ENCODE measurements at places on chromosomes 6 and 20.

GRCh38 chr6:31216208-31216898, 45.9 kb upstream of the POU5F1 start:
- no peak for DNase-seq

DNA sequence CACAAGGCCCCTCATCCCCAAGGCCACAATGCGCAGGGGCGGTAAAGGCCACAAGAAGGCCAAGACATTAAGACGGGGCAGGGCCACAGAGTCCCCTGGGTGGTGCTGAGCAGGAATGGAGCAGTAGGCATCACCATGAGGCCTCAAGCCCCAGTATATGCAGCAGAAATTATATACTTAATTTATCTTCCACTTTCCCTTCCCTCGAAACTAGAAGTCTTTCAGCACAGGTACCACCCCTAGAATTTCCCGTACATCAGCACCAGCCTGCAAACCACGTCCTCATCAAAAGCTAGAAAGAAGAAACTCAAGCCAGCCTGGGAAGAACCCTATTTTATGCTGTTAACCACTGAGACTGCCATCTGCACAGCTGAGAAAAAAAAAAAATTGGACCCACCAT, 89.4 kb downstream of the PLG start:
- DNase-seq, result no peak

DNA sequence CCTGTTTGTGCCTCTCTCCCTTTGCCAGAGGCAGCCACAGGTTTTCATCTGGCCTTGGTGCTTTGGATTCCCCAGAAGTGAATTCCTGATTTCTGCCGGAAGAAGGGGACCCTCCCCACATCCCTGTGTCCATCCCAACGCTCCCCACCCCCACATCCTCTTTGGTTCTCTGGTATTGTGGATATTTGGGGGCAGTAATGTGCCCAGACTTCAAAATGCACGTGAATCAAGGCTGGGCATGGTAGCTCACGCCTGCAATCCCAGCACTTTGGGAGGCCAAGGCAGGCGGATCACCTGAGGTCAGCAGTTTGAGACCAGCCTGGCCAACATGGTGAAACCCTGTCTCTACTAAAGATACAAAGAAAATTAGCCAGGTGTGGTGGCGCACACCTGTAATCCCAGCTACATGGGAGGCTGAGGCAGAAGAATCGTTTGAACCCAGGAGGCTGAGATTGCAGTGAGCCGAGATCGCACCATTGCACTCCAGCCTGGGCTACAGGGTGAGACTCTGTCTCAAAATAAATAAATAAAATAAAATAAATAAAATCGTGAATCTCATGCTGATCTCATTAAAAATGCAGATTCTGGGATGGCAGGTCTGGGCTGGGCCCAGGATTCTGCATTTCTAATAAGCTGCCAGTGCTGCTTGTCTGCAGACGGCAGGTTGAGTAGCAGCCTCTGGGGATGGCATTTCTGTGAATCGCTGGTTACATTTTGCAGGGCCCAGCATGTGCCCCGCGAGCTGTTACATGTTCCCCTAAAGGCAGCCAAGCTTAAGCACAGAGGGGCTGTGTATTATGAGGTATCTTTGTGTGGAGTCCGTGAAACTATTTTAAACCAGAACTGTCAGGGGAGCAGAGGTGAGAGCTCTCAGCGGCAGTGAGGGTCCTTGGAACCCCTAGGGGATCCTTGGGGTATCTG, 49.0 kb downstream of the SYNJ2 start:
- DNase-seq, result no peak

DNA sequence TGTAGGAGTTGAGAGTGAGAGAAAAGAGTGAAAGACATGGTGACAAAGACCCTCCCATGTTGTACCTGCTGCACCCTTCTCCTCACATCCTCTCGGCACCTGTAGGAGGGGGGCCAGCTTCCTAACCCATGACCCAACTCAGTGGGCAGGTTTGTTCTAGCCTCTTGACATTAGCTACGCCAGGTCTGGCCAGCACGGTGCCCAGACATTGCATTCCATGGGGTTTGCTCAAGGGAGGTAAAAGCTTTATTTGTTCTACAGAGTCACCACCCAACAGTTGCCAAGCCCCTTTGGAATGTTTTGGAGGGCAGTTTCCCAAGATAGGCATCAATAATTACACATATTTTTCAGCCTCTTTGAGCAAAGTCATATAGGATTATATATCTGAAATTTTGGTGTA, 22.7 kb upstream of the TGM6 start:
- no peak for DNase-seq

DNA sequence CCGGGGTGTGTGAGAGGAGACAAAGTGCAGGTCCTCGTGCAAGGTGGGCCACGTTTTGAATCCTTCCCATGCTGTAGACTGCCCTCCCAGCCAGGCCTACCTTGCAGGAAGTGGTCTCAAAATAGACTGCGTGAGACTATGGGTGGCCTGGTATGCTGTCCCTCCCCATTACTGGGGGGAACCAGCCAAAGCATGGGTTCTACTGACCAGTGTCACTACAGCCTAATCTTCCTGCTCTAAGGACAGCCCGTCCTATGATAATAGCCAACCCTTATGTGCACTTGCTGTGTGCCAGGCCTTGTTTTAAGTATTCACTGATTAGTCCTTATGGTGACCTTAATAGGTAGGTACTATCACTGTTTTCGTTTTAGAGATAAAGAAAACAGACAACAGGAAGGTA, 38.0 kb downstream of the FOXP4 start:
- DNase-seq, result no peak

GRCh38 chr20:48668451-48668946, 159.3 kb downstream of the PREX1 start:
- no peak for DNase-seq

- DNase-seq, result no peak
Measured at GRCh38 chr20:24701668-24702067, 232.2 kb downstream of the SYNDIG1 start.

DNA sequence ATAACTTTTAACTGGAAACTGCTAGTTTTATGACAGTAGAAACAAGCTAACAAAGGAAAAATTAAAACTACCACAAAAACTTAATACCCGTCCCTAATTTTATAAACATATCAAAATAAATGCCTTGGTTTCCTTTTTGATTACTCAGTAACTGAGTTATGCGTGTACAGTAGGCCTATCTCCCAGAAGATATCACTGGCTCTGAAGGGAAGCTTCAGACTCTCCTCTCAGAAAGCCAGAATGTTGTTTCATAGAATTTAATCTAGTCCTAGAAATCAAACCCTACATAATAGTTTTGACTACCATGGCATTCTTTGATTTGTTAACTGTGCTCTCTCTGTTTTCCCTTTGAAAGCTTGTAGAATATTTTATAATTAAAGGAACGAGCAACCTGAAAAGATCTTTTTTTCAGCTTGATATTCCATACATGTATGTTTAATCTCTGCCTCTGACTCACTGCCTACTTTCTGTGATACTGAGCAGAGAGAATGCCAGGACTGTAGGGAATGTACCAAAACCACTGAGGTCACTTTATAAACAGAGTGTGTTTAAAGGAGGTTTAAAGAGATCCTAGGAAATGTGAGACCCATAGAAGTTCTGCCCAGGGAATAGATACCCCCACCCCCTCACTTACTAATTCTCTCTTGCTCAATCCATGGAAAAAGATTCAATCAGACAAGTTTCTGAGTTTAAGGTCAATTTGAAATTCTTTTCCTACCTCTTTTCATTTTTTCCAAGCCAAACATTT, 311.5 kb downstream of the HDGFL1 start:
- no peak for DNase-seq

DNA sequence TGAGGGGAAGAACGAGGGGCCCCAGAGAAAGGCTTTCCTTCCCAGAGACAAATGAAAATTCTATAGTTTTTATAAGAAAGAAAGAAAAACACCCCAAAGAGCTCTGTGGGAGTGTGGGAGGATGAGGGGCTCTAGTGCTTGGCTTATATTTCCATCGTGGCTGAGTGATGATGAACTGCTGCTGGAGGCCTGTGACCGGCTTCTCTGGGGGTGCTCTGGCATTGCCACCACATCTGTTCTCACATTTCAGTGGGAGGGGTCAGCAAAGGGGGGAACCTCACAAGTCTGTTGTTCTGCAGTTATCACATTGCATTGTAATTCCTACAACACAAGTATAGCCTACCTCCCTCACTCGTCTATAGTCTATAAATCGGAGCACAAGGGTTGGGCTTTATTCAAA, 67.6 kb upstream of the BACH2 start:
- DNase-seq, result no peak

DNA sequence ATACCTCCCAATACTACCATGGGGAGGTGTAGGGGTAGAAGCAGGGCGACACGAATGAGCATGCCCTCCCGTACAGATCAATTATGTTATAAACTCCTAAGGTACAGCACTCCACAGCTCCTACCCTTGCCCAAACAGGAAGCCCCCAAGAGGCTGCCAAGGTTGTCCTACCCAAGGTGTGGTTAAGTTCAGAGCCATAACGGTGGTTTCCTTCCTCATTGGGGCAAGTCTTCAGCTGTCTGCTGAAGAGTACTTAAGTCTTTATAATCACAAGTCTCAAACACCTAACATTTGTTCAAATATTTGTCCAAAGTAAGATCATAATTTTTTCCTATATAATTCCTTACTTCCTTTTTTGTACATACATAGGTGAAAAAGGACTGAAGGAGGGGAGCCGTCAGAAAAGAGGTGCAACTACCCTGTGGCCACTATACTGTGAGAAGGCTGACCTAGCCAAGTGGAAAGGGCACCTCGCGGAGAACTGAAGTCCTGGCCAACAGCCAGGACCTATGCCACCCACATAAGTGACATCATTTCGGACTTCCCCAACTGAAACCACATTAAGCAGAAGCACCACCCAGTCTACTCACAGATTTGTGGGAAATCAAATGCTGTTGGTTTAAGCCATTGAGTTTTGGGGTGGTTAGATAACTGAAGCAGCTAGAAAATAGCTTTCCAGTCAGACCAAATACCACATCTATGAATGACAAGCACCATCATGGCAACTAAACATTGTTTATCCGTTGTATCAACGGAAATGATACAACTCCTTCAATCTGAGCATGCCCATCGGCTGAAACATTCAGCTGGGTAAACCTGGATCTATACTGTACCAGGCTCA, 2.9 kb upstream of the RAB22A start:
- DNase-seq, result peak; percentile 86

GRCh38 chr6:165119231-165120020, 190.0 kb downstream of the C6orf118 start:
- no peak for DNase-seq

DNA sequence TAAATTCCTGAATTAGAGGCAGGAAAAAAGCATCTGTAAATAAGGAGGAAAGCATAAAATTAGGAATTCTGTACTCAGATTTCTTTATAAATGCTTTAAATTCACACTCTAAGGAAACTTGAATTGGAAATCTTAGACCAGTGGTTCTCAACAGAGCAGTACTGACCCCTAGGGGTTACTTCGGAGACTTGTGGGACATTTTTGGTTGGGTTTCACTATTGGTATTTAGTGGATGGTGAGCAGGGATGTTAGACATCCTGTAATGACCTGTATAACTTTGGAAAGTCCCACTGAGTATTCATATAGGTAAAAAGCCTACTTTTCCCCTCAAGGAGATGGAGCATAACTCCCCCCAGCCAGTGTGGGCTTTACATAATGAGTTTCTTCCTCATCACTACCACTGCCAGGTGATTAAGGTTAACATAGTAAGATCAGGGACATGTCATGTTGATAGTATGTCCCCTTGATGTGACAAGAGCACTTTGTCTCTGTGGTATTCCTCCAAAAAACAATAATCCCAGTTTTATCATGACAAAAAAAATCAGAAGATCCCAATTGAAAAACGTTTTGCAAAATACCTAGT, 31.0 kb downstream of the GLO1 start:
- DNase-seq, result no peak

DNA sequence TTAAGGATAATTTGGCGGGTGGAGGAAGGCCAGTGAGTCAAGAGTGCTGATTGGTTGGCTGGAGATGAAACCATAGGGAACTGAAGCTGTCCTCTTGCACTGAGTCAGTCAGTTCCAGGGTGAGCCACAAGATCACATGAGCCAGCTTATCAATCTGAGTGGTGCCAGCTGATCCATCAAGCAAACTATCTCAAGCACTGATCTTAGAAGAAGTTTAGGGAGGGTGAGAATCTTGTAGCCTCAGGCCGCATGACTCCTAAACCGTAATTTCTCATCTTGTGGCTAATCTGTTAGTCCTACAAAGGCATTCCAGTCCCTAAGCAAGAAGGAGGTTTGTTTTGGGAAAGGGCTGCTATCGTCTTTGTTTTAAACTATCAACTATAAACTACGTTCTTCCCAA, 954.3 kb downstream of the KIF16B start:
- DNase-seq, result no peak

- DNase-seq, result no peak
Measured at GRCh38 chr6:107331409-107332386, 127.7 kb downstream of the PDSS2 start.

GRCh38 chr20:23242104-23242503, 108.5 kb upstream of the NXT1 start:
- no peak for DNase-seq

DNA sequence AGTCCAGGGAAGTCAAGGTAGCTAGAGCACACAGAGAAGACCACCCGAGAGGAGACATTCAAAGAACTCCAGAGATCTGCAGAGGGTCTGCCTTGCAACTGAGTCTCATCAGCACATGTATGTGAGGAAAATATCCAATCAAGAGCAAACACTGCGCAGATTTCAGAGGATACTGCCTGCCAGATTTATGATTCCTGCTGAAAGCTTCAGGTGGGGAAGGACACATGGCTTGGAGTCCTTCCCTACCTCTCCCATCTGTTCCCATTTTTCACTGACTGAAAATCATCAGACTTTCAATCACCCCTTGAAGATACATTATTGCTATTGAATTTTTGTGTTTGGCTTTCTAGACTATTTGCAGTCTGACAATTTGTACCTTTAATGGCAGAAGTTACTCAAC, 7.6 kb upstream of the KIAA1586 start:
- DNase-seq, result no peak

- DNase-seq, result no peak
Measured at GRCh38 chr6:108697561-108698161, 136.9 kb downstream of the FOXO3 start.

- DNase-seq, result no peak
Measured at GRCh38 chr6:130500693-130501092, 134.9 kb downstream of the TMEM200A start.

DNA sequence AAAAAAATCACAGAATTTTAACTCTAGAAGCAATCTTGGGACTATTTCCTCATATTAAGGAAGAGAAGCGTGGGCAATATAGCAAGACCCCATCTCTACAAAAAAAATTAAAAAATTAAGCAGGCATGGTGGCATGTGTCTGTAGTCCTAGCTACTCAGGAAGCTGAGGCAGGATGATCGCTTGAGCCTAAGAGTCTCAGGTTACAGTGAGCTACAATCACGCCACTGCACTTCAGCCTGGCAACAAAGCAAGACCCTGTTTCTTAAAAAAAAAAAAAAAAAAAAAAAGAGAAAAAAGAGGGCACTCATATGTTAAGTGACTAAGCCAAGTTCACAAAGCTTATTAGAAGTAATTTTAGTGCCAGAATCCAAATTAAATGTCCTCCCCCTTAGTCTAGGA, 100.8 kb downstream of the SESN1 start:
- no peak for DNase-seq

GRCh38 chr6:99349171-99350141, at the start of gene FAXC:
FAXC (minus strand) TSS chr6:99349674; CDS start chr6:99349372, 302 bp downstream.
- no peak for DNase-seq
